Mesenchymal stem cell (in vitro differentiated cells and primary cell): ENCODE measurements at places on chromosomes 1 and 21.
A peak's percentile ranks its signal among the peaks of the same experiment; 100 is the strongest.

DNA sequence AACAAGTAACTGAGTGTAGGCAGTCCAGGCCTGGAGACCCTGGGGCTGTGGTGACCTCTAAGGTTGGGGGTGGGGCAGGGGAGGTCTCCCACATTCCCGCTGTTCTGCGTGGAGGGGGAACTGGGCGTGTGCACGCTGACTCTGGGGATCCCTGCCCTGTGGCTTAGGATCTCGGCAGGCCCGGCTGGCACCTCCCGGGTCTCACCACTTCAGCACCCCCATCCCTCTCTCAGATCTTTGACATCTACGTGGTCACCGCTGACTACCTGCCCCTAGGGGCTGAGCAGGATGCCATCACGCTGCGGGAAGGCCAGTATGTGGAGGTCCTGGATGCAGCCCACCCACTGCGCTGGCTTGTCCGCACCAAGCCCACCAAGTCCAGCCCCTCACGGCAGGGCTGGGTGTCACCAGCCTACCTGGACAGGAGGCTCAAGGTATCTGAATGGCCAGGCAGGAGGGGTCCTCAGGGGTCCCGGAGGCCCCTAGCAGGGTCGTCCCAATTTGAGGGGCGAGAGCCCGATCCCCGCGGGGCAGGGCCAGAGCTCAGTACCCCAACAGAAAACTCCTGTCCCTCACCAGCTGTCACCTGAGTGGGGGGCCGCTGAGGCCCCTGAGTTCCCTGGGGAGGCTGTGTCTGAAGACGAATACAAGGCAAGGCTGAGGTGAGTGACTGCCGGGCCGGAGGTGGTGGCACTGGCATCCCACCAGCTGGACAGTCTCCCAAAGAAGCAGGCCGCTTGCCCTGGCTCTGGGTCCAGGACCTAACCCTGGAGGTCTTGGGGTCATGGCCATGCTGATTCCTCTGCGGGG is 68.7 kb downstream of the TRIM11 start:
- no peak for DNase-seq

DNA sequence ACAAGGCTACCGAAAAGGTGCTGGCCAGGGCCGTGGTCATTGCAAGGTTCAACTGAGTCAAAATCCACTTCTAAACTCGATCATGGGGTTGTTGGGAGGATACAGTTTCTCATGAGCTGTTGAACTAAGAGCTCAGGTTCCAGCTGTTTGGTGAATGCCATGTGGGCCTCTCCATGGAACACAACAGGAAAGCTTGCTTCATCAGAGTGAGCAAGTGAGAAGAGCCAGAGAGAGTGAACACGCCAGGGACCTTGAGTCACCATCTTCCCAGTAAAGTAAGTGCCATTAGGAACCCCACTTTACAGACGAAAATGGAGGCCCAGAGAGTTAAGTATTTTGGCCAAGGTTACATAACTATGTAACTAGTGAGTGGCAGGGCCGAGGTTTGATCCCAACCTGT is 475.1 kb upstream of the VAMP3 start:
- no peak for DNase-seq

DNA sequence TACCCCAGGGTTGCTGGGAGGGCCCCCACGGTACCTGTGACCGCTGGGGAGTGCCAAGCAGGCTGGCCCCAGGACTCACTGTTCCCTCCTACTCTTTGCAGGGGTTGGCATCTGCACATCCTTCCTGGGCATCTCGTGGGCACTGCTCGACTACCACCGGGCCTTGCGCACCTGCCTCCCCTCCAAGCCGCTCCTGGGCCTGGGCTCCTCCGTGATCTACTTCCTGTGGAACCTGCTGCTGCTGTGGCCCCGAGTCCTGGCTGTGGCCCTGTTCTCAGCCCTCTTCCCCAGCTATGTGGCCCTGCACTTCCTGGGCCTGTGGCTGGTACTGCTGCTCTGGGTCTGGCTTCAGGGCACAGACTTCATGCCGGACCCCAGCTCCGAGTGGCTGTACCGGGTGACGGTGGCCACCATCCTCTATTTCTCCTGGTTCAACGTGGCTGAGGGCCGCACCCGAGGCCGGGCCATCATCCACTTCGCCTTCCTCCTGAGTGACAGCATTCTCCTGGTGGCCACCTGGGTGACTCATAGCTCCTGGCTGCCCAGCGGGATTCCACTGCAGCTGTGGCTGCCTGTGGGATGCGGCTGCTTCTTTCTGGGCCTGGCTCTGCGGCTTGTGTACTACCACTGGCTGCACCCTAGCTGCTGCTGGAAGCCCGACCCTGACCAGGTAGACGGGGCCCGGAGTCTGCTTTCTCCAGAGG is 6.8 kb downstream of the XKR8 start:
- DNase-seq = no peak

- no peak for DNase-seq
These were observed 862.6 kb downstream of the USP25 start for GRCh38 chr21:16592381-16592780.

DNA sequence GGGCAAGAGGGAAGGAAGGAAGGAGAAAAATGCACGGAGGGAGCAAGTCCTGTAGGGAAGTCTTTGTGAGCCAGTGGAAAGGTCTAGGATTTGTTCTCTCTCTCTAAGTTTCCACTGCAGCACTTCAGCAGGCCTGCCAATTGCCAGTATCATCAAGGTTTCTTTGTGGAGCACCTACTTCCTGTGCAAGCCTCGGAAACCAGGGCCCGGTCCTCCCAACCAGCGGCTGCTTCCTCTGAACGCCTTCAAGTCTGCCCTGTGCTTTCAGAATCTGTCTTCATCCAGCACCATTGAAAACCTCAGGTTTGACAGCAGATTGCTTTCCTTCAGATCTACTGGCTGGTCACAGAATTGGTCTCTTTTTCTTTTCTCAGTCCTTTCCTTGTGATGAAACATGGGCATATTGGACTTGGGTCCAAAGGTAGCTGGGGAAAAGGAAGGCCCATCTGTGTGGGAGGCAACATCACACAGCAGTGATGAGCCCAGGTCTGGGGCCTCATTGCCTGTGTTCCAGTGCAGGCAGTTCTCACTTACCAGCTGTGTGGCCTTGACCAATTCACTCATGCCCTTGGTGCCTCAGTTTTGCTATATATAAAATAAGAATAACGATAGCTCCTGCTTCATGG is 144.5 kb downstream of the SEC16B start:
- no peak for DNase-seq

GRCh38 chr1:228205526-228206436 is 2.1 kb upstream of the OBSCN start:
- DNase-seq = no peak

GRCh38 chr1:232676307-232676706 is 46.4 kb upstream of the SIPA1L2 start:
- DNase-seq = no peak

DNA sequence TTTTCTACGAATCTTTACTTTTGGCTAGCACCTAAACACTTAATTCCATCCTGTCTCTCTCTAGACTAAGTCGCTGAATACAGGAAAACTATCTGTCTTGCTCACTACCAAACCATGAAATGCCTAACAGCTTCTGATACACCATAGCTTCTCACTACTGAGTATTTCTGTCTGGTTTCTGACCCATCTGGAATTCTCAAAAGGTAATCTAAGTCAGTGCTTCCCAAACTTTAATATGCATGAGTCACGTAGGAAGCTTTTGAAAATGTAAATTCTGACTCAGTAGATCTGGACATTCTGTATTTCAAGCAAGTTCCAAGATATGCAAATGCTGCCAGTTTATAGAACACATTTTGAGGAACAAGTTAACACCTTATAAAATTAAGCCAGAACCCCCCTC is 9.2 kb upstream of the OVGP1 start:
- DNase-seq = peak; percentile 9

- peak; percentile 91 for DNase-seq
These were observed 126.0 kb downstream of the KIAA0319L start for GRCh38 chr1:35431173-35431599.

DNA sequence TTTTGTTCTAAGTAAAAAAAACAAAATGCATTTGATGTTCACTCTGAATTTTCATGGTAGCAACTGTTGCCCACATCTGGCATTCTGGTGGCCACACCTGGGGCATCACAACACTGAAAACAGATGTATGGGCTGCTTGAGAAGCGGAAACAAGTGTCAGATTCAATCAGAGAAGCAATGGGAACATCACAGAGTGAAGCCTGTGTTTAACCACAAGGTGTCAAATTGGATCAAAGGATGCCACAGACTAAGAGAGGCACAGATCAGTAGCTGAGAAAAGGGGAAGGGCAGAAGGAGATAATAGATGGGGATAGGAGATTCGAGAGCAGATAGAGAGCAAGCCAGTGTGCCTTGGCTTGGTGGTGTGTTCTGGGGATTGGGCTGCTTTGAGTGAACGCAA is 49.8 kb upstream of the MTF2 start:
- no peak for DNase-seq

DNA sequence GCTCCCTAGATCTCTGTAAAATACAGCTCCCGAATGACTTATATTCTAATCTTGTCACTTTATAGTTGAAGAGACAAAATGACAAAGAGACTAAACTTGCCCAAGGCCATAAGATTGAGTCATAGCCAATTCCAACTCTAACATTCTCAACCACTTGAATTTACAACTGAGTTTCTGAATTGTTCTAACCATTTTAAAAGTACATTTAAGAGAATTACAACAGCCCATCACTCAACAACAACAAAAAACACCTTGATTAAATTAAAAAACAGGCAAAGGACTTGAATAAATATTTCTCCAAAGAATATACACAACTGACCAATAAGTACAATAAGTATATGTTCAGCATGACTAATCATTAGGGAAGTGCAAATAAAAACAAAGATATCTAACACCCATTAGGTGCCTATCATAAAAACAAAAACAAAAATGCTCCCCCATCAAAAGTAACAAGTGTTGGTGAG is 8.7 kb upstream of the ADCY10 start:
- DNase-seq = no peak

GRCh38 chr21:42574234-42575027 is 60.8 kb downstream of the SLC37A1 start:
- peak; percentile 17 for DNase-seq

DNA sequence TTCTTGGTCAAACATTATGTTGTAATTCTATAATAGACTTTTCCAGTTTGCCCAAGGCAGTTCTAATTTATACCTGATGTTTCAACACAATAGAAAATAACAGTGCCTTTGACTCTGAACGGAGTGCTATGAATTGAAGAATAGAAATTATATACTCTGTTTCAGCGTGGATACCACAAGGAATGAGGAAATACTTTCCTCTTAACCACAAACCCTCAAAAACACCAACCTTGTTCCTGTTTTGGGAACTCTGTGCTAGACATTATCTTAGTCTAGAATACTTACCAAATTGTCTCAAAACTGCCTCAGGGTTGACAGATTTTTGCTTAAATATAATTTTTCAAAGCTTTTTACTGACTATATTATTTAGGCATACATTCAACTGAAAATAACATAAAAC is 1629.3 kb downstream of the MRPL39 start:
- no peak for DNase-seq
